AG08396 (cell line): ENCODE measurements at places on chromosomes 16 and 17.

GRCh38 chr17:45339646-45340605 is 23.1 kb upstream of the MAP3K14 start:
- no peak for DNase-seq

DNA sequence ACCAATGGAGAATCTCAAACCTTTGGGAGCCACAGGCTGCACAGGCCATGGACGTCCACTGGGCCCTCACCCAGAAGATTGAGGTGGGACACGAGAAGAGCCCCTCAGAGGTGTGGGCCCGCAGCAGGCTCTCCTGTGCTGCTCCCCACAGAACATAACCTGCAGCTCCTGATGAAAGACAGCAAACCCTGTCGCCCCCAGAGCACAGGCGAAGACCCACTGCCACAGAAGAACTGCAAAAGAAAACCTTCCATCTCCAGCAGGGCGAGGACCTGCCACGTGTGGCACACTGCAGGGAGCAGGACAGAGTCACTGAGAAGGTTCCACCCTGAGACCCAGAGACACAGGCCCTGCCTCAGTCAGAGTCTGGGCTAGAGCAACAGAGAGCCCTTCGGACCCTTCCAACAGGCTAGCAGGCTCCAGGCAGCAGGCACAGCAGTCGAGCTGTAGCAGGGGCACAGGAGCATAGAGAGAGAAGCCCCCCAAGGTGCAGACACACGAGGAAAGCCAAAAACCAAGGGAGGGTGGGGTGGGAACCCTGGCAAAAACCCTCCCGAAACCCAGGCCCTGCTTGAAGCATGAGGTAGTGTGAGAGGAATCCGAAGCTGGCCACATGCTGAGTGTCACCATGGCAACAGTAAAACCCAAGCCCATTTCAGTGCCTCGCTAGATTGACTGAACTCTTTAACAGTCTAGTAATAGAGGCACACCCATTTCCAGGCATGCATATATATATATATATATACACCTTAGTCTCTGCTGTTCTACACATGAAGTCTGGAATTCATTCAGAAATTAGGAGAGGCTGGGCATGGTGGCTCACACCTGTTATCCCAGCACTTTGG is 60.0 kb upstream of the CHMP6 start:
- DNase-seq: peak; percentile 93

DNA sequence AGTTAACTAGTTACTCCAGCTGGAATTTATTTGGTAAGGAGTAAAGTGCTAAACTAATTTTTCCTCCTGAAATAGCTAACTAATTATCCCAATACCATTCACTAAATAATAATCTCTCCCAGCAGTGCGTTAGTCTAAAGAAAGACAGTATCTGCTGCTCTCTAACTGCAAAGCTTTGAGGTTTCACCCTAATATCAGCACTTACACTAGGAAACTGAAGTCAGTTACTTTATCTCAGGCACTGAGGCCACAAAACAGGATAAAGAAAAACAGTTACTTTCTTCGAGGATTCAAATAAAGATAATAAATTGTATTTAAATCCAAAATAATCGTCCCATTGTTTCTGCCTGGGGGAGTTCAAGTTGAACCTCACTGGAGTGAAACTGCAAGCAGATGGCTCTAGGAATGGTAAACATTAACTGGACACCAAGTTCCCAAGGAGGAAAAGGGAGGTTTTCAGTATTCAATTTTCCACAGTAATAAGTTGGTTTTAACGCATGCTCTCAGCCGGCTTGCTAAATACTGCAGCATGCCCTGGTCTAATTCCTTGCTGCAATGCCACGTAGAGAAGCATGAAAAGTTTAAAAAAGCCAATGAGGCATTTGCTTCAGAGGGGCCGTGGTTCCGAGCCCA is 20.0 kb upstream of the FOXJ1 start:
- no peak for DNase-seq

DNA sequence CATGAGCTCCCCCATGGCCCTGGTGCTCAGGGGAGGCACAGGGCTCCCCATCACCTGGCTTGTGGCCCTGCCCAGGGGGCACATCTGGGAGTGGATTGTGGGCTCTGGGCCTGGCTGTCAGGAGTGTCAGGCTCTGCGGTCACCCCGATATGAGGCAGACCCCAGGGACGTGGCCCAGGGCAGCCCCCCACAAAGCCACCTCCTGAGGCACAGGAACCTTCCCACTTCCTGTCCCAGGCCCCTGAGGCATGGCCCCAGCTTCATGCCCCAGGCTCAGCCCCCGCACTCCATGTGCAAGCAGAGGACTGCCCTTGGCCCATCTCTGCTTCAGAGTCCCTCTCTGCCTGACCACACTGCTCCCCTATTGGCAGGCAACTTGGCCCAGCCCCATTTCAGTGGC is 160.3 kb downstream of the PCTP start:
- DNase-seq: no peak

DNA sequence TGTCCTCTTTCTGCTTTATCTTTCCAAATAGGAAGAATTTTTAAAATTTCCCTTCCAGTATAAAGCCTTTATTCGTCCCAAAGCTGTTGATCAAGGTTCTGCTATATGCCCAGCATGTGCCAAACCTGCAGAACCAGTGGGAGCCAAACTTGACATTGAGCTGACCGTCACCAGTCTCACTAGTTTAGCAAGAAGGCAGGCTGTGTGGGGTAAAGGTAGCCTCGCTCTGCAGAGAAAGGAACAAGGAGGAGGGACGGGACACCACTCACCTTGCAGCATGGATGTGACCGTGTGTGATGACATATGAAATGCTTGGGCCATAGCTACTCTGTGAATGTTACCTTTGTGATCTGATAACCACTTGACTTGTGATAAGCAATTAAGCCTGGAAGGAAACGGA is 392.2 kb downstream of the CPPED1 start:
- DNase-seq: no peak

- DNase-seq: no peak
Measured at GRCh38 chr16:554640-555365, 5.4 kb upstream of the PRR35 start.

GRCh38 chr17:74678541-74678940 is 34.2 kb downstream of the CD300LF start:
- no peak for DNase-seq

DNA sequence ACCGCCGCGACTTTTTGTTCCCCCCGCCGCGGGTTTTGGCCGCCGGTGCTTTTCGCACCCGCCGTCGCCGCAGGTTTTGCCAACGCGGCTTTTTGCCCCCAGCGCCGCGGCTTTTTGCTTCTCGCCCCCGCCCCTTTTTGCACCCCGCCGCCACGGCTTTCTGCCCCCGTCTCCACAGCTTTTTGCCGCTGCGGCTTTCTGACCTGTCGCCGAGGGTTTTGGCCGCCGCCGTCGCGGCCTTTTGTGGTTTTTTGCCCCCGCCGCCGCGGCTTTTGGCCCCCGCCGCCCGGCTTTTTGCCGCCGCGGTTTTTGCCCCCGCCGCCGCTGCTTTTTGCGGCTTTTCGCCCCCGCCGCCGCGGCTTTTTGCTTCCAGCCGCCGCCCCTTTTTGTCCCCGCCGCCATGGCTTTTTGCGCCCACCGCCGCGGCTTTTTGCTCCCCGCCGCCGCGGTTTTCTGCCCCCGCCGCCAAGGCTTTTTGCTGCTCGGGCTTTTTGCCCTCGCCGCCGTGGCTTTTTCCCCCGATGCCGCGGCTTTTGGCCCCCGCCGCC is 151.1 kb downstream of the KCNJ18 start:
- DNase-seq: no peak

GRCh38 chr17:74555427-74555940 is 9.6 kb upstream of the CD300C start:
- DNase-seq: no peak

- DNase-seq: no peak
Measured at GRCh38 chr17:9055281-9055680, 34.0 kb downstream of the NTN1 start.

GRCh38 chr16:27795992-27796614 is 246.2 kb downstream of the KATNIP start:
- peak; percentile 49 for DNase-seq

DNA sequence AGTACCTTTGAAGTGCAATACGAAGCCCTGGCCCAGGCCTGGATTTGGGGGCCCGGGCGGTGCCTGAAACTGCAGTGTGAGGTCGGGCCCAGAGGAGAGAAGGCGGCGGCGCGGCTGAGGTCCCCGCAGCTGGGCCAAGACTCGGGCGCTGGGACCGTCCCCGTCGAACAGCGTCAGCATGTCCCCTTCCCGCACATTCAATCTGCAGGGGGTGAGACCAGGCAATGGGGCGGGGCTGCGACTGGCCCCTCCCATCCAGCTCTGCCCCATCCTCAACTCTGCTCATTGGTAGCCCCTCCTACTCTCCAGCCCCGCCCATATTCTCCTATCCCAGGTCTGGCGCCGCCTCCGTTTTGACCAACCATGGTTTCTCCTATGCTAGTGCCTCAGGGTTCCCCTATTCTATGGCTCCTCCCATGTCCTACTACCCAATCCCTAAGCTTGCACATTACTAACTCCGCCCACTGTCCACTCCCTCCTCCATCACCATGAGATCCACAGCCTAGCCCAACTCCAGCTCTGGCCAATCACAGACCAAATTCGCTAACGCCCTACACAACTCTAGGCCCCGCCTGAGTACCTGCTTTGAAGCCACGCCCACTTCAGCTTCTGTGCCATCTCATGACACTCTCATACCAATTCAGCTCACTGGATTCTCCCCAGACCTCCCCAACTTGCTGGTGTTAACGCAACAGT is 14.4 kb upstream of the CDIPT start:
- peak; percentile 71 for DNase-seq

DNA sequence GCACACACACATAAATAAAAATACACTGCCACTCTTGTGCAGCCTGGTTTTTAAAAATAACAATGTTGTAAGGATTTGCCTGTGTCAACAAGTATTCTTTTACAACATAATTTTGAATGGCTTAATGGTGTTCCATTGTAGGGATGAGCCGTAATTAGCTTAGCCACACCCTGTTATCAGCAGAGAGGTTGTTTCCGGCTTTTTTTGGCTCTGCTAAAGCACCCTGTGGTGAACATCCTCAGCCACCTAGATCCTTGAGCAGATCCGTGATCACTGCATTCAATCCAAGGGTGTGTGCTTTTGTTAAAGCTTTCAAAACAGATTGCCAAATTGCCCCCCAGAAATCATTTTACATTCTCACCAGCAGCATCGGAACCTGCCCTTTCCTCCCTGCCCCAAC is 7.0 kb downstream of the KATNB1 start:
- DNase-seq: no peak

GRCh38 chr17:73393962-73394361 is 82.2 kb upstream of the CDC42EP4 start:
- DNase-seq: no peak
